ENCODE measurements at places on chromosomes 1 and 21.
A peak's percentile ranks its signal among the peaks of the same experiment; 100 is the strongest.

DNA sequence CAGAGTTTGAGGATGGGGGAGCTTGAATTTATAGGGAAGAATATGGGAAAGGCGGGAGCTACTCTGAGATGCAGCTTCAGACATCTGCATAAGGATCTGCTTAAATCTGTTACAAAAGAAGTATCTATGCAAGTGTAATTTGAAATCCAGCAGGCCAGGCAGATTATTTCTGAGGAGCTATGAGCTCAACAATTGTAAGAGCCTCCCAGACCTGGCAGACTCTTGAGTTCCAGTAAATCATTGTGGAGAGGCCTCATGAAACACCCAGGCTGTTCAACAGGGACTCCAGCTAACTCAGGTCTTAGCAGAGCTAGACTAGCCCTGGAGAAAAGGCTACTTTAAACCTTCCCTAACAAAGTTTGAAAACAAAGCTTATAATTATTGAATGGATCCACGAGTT is 647.5 kb upstream of the CHRM3 start:
- no peak for DNase-seq

DNA sequence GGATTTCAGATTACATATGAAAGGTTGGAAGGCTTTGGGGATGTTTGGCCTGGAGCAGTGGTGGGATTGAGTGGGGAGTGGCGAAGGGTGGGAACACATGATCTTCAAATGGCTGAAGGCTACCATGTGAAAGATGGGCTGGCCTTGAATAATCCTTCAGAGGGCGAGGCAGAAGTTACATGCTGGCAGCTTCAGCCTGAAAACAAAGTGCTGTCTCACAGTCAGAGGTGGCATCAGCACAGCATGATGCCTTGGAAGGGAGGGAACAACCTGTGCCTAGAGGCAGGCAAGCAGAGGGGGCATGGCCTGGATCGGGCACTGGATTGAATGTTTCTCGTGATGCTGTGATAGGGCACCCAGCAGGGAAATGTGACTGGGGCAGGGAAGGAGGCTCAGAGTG is 130.8 kb downstream of the BEND5 start:
- DNase-seq: no peak

DNA sequence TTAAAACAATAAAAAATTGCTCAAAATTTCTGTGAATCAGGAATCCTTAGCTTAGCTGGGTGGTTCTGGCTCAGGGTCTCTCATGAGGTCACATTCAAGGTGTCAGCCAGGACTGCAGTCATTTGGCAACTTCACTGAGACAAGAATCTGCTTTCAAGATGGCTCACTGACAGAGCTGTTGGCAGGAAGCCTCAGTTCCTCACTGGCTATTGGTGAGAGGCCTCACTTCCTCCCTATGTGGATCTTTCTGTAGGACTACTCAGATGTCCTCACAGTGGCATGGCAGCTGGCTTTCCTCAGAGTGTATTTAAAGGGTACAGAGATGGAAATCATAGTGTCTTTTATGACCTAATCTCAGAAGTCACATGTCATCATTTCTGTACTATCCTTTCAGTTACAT is 785.7 kb downstream of the ADGRL2 start:
- DNase-seq: no peak

- DNase-seq: no peak
Observed at GRCh38 chr1:25654109-25654660, 37.6 kb downstream of the MAN1C1 start.

DNA sequence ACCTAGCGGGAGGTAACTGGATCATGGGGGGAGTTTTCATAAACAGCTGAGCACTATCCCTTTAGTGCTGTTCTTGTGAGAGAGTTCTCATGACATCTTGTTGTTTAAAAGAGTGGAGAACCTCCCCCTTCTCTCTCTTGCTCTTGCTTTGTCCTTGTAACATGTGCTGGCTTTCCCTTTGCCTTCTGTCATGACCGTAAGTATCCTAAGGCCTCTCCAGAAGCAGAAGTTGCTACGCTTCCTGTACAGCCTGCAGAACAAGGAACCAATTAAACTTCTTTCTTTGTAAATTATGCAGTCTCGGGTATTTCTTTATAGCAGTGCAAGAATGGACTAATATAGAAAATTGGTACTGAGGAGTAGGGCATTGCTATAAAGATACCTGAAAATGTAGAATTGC is 515.6 kb downstream of the NEGR1 start:
- DNase-seq: no peak

GRCh38 chr1:244406337-244406736 is 45.4 kb downstream of the ADSS2 start:
- DNase-seq: no peak

DNA sequence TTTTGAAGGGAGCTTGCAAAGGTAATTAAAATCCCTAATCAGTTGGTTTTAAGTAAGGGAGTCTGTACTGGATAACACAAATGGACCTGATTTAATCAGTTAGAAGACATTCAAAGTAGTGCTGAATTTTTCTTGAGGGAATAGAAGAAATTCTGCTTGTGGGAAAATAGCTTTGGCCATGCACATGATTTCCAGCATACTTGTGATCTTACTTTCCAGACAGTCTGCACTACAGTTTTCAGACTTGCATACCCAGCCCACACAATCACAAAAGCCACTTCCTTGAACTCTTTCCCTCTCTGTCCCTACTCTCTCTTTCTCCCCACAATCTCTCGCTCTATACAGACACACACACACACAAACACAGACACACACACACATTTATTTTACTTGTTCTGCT is 852.1 kb downstream of the PLA2G4A start:
- DNase-seq: peak; percentile 61

GRCh38 chr1:31911994-31912780 is 26.0 kb downstream of the PTP4A2 start:
- DNase-seq: no peak

DNA sequence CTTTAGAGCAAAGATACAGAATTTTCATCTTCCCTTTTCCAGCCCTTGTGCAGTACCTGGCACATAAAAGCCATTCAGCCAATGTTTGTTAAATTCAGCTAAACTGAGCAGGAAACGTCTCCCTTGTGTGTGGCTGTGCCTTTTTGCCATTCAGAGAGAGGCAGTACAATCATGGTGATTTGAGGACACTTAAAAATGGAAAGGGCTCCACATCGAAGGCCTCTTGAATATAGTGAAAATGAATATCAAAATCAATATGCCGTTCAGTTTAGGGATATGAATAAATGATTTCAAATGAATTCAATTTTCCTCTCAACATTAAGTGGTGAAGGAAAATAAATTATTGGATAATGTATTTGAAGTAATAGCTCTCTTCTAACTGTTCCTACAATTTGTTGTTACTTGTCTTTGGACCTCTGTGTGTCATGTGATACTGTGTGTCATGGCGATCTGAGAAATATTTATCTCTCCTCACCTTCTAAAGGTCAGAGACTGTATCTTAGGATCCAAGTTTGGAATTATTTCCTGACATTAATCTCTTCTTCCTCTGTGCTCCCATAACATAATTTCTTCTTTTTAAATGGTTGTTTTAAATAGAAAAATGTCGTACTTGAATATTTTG is 355.6 kb upstream of the ST6GALNAC5 start:
- no peak for DNase-seq

GRCh38 chr1:33721301-33721815 is 142.5 kb upstream of the HMGB4 start:
- no peak for DNase-seq

- no peak for DNase-seq
Observed at GRCh38 chr1:153849487-153850185, 73.1 kb downstream of the GATAD2B start.

DNA sequence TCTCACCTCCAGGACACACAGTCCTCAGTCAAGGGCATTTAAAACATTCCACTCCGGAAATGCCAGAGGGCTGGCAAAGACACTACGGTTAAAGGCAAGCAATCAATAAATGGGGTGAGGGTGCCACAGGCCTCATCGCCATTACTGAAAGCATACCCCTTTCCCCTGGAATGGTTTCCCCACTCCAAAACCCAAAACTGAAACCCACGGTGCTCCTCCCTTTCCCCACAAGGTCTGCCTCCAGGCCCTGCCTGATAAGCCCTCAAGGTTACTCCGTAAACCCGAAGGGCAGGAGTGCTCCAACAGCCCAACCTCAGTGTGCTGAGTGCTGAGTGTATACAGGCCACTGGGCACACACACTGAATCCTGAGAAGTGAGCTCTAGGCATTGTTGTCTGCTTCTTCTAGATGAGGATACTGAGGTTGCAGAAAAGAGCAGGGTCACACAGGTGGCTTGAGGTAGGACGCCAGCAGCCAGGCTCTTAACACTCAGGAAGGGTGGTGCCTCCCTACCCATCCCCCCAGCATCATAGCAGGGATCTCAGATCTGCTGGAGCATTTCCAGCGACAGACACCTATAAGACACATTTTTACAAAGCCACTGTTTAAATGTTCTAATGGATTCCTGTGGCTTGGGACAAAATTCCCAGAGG is 29.0 kb downstream of the SSBP3 start:
- no peak for DNase-seq

DNA sequence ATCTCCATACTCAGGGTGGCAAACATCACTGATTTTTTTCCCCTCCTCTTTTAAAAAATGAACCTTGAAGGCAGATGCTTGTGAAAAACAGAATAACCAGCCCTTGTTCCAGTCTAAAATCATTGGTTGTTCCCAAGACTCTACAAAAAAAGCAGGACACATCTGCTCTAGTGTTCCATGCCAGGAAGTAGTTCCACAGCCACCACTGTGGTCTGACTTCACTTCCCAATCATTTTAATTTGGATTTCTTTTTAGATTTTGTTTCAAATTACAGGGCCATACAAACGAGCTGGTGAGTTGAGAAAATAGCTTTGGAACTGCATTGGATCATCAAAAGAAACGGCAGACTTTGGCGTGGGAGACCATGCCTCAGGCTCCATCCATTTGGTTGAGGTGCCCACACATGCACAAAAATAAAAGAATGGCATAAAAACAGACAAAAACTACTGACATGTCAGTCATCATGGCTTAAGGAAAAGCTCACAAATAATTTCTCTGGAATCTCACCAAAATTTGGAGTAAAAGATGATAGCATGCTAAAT is 210.0 kb downstream of the GABPA start:
- no peak for DNase-seq

GRCh38 chr1:189269011-189269410 is 1208.7 kb downstream of the BRINP3 start:
- DNase-seq: peak; percentile 4

DNA sequence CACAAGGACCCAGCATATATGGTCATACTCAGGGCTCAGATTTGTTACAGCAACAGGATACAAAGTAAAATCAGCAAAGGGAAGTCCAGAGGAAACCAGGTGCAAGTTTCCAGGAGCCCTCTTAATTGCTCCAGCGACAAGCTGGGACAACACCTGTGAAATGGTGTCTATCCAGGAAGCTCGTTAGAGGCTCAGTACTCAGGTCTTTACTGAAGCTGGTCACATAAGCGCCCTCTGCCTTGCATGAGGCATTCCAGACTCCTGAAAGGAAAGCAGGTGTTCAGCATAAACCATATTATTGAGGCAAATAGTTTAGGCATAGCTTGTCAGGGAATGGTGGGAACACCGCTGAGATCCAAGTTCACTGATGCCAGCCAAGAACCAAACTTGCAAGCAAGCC is 231.0 kb downstream of the SLC35F3 start:
- no peak for DNase-seq

- DNase-seq: no peak
Observed at GRCh38 chr1:31532173-31532572, 44.1 kb upstream of the TINAGL1 start.

DNA sequence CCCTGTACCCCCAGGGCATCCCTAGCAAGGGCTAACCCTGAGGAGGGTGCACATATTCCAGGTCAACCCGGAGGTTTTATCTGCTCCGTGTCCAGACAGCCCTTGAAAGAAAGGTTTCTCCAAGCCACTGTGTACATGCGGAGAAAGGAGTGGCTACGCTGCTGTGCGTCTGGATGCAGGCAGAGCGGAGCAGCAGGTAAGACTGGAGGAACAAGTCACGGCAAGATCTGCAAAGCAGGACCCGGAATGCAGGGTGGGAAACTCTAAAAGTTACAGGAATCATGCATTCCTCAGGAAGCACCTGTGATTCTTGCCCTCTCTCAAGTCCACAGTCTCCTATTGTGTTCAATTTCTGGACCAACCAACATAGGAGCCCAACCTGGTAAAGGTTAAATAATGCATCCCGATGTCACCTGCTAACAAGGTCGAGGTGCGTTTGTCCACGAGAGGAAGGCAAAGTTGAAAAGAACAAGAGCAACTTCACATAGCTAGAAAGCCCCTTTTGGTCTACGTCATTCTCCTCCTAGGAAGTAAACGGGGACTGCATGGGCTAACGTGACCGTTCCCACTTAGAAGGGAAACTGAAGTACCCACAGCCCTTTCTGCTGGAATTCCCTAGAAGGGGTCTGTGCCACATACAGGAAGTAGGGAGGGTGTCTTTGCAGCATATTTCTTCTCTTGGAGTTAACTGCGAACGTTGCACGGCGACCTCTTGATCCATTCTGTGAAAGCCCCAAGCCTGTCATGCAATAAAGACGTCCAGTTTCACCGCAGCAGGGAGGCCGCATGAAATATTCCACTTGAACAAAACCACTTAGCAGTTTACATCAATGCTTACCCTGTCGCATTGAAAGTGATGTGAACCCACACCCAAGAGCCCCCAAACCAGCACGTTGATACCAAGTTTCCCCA is 5.8 kb downstream of the TIAM1 start:
- DNase-seq: no peak

Data from adipocyte (in vitro differentiated cells).